Stimulated activated CD8-positive, alpha-beta memory T cell treated with anti-CD3 and anti-CD28 coated beads, Interleukin-2, amount 100 ng/mL, for 1 hour (primary cell): ENCODE measurements at places on chromosomes 11 and 22.

DNA sequence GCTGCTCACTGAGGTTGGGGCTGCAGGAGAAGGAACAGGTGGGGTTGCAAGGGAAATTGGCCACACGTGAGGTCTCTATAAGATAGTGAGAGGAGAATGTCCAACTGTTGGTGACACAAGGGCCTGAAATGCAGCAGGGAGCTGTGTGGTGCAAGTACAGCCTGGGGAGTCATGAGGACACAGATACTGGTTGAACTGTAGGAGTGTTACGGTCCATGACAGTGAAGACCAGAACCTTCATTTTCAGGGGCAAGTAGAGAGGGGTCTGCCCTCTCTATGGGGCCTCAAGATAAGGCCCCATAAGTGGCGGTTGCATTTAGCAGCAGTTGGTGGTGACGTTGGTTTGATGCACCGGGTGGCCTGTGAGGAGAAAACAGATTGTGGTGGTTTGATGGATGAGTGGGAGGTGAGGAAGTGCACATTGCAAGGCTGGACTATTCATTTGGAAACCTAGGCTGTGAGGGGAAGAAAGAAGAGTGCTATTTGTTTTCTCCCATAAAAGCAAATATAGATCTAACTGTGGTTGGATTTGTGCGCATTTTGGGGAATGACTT, 39.4 kb downstream of the MICAL2 start:
- DNase-seq: no peak

- DNase-seq: no peak
These were observed 75.4 kb downstream of the GAB4 start for GRCh38 chr22:16932577-16932976.

DNA sequence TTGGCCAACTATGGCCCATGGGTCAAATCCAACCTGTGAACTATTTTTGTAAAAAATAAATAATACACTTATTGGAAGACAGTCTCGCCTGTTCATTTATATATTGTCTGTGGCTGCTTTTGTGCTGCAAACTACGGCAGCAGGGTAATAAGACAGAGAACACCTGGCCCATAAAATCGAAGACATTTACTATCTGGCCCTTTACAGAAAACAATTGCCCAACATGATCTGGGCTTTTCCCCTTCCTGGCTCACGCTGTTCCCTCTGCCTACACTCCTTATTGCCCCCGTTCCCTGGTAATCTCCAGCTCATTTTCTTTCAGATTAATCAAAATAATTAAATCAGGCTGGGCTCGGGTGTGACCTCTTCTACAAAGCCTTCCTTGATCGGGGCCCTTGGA, 5.6 kb downstream of the PLAAT2 start:
- DNase-seq: no peak

- no peak for DNase-seq
These were observed 142.3 kb downstream of the ELP4 start for GRCh38 chr11:31651822-31652221.

GRCh38 chr22:40426594-40427333, 56.4 kb downstream of the SGSM3 start:
- no peak for DNase-seq

DNA sequence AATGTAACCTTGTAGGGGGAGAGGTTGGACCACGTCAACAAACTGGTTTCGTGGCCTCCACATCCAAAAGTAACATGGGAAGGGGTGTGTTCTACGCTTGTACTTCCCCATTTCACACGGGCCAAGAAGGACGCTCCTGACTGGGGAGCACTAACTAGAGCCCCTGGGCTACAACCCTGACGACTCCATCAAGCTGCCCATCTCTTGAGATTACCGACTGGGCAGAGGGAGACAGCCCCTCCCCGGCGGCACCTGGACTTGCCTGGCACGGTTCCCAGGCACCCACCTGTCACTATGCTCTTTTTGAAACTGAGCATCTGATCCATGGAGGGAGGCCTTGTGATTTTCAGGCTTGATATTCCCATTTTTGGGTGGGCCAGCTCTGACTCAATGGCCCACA, 68.5 kb downstream of the SHANK2 start:
- no peak for DNase-seq

DNA sequence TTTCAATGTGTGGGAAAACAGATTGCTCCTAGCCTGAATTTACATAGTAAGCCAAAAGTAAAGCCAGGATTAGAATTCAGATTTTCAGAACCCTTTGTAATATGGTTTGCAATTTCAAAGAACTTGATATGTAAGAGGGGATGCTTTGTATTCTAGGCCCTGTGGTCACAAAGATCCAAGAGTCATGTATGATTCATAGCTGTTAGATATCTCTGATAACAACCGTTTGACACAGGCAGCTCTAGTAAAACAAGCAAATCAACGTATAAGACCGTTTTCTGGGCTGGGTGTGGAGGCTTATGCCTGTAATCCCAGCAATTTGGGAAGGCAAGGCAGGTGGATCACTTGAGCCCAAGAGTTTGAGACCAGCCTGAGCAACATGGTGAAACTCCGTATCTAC, 79.6 kb downstream of the EMSY start:
- DNase-seq: no peak

DNA sequence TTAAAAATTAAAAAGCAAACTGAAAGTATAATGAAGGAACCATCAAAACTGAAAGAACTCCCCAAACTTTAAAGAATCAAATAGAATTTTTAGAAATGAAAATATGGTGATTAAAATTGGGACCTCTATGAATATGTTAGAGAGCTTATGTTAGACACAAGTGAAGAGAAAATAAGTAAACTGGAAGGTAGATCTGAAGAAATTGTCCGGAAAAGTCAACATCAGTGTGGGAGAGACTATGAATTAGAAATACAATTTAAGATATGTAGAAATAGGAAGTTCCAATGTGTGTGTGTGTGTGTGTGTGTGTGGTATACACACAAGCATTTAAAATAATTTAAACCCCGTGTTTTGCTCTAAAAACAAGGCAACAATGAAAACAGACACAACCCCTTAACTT, 4.9 kb upstream of the OR8B4 start:
- no peak for DNase-seq

DNA sequence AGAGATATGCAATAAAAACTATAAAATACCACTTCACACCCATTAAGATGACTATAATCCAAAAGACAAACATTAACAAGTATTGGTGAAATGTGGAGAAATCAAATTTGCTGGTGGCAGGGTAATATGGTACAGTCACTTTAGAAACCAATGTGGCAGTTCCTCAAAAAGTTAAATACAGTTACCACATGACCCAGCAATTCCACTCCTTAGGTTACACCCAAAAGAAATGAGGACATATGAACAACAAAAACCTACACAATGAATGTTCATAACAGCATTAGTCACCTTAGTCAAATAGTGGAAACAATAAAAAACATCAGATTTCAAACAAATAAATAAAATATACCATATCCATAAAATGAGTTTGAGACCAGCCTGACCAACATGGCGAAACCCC, 52.6 kb downstream of the RDX start:
- no peak for DNase-seq
